ENCODE measurements at places on chromosomes 3 and 15.
A peak's percentile ranks its signal among the peaks of the same experiment; 100 is the strongest.

- no peak for DNase-seq
Measured at GRCh38 chr15:52252781-52253180, 42.8 kb downstream of the MYO5C start.

DNA sequence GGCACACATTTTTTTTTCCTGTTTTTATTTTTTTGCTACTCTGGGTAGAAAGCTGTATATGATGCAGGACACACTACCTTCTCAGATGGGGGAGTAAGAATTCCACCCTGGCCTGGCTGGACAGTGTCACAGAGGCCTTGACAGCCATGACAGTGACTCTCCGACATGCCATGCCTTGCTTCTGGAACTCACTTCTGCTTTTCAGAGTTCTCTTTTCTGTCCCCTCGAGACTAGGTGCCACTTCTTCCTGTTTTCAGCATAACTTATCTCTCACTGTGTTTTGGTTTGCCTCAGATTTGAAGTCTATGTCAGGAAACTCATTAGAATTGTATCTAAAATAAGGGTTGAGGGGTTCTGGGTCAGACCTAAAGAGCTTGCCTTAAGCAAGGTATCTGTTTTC lies 69.1 kb upstream of the SEC13 start:
- DNase-seq = no peak

GRCh38 chr3:113966172-113966571 lies 18.4 kb downstream of the ZDHHC23 start:
- DNase-seq = no peak

DNA sequence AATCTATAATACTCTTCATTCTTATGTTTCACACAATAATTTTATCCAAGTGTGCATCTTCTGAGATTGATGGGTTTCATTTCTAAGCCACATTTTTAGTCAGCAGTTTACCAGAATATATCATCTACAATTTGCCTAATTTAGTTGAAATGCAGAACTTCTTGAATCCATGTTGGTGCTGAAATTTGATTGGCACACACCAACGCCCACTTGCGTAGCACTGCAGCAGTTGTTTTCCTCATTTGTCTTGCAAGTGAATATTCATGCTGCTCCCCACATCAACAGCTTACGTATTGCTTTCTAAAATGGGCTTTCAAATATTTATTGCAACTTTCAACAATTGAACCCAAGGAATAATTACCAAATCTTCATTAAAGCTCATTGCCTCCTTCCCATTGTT lies 87.8 kb upstream of the CTDSPL start:
- DNase-seq = no peak

DNA sequence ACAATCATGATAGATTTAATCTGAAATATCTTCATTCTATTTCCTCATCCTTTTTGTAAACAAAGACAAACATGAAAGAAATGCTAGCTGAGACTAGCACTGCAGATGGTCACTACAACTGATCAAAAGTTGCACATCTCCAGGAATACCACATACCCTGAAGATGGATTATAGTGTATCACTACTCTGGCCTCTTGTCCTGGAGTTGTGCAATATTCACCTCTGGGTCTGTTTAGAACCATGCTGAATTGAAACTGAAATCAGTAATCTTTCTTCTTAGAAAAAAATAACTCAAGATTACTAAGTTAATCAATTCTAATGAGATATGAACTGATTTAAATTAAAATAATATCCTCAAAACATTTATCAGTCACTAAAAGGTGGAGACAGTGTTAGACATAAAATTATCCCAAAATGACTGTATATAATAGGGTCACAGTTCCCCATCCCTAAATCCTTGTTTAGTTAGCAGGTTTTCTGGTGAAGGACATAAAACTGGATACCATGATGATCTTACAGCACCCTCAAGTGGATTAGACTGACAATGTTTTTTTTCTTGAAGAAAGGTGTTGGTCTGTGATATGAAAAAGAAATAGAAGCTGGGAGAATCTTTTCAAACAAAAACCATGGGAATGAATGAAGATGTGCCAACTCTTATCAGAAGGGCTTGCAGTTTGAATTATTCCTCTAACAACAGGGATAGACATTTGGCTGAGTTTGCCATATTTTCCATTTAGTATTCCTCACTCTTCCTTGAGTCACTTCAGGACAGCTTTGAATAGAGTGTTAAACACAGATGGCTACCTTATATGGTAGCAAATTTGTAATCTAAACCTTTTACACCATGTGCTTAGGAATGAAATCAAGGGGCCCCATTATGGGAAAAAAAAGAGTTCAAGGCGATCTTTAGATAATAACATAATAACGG lies 7.1 kb upstream of the TTC14 start:
- no peak for DNase-seq

- peak; percentile 39 for DNase-seq
Measured at GRCh38 chr15:88605189-88606069, 15.7 kb upstream of the AEN start.

DNA sequence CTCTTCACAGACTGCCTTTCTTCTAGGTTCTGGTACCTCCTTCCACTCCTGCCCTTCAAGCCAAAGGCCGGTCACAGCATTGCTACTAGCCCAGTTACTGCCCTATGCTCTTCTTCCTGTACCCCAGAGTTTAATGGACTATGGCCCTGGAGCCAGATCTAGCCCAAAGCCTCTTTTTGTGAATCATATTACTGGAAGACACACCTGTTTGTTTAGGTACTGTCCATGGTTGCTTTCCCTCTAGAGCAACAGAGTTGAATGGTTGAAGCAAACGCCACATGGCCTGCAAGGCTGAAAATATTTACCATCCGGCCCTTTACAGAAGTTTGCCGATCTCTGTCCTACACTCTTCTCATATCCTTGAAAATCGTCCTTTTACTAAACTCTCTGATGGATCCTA lies 47.0 kb downstream of the PDZRN3 start:
- DNase-seq = no peak

GRCh38 chr15:62462268-62462667 lies 297.2 kb upstream of the C2CD4B start:
- DNase-seq = no peak

- DNase-seq = no peak
Measured at GRCh38 chr3:175608911-175609310, 749.8 kb downstream of the NAALADL2 start.

GRCh38 chr3:9503283-9503682 lies 50.3 kb downstream of the LHFPL4 start:
- peak; percentile 54 for DNase-seq

DNA sequence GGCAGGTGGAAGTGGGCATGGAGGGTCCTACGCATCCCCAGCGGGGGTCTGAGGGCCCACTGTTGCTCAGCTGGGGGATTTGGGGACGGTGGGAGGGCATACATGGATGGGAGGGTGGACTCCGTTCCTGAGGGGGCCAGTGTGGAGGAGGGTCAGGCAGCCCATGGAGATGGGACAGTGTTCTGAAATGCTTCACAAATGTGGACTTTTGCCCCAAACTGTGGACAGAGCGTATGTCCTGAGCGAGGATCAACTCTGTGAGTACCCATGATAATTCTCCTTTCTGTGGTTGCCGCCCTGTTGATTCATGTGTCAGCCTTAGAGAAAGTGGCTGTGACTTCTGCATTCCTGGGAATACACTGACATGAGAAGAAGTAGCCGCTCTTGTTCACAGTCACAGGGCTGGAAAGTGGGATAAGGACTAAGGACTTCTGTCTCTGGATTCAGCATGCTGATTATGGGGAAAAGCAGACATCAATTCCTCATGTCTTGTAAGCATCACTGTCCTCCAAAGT lies 33.4 kb downstream of the SMAD3 start:
- no peak for DNase-seq

GRCh38 chr15:79007066-79007465 lies 62.2 kb upstream of the CTSH start:
- no peak for DNase-seq

- DNase-seq = no peak
Measured at GRCh38 chr15:93452537-93453211, 363.7 kb upstream of the RGMA start.

- no peak for DNase-seq
Measured at GRCh38 chr3:157231071-157231470, 71.1 kb upstream of the CCNL1 start.

GRCh38 chr15:60703207-60703933 lies 224.4 kb upstream of the ICE2 start:
- DNase-seq = no peak

- DNase-seq = no peak
Measured at GRCh38 chr3:160097478-160097877, 108.8 kb downstream of the IL12A start.

DNA sequence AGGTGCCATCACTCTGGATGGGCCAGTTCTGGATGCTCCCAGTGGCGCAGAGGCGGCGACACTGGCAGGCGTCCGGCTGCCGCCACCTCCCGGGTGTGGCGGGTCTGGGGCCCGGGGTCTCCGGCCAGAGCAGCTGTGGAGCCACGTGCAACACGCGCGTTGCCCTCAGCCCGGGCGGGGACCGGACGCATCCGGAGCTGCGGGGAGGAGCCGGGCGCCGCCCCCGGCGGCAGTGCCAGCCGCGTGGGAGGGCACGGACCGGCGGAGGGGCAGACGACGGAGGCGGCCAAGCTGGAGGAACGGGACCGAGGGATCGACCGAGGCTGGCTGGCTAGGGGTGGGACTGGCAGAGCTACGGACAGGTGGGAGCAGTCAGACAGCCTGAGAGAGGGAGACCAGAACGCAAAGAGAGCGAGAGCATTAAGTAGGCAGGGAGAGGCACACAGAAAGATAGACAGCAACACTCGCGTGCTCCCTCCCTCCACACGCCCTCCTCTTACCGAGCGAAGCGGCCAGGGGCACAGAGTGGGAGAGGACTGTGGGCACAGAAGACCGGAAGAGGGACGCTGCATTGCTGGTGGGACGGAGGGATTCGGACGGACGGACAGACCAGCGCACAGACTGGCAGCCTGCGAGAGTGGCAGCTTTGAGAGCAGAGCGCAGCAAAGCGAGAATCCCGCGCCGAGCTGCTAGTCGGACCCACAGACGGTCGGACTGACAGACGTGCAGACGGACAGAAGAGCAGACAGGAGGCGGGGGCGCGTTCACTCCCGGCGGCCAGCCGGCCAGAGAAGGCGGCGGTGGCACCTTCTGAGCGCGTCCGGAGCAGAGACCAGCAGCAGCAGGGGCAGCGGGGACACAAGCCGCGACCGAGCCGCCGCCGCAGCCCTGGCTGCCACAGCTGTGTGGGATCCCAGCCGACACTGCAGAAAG lies at the start of gene ARPP21:
ARPP21 (plus strand) TSS at position 272 of the 933 bp plus-strand sequence. CDS start 42,227 bp downstream, outside the sequence.
- DNase-seq = no peak

DNA sequence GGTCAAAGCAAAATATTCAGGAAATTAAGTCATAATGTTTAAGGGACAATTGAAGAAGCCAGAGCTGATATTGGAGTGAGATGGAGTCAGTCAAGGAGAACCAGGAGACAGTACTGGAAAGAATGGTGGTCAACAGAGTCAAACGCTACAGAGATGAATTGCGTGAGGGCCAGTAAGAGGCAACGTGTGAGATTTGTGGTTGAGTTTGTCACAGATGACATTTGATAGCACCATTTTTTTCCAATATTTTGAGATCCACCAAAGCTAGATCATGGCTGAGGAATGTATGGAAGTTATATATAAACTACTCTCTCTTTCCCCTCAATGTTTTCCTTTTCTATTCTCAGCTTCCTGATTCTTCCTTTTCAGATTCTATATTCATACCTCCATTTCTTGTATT lies 375.1 kb upstream of the ROBO2 start:
- DNase-seq = no peak

DNA sequence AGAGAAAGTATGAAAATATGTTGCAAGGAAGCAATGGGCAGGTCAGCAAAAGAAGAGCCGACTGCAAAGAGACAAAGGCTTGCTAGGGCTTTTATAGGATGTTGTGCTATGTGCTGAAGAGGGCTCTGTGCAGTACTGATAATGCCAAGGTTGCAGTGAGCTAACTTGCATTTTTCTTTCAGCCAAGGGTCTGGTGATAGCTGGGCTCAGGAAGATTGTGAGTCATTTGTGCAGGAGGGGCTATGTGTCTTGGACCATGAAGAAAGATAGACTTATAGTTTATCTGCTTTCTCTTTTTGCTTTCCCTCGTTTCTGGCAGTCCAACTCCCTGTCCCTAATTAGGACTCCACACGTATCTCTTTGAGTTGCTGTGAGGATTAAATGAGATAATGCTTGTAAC lies 64.5 kb upstream of the LRIG1 start:
- no peak for DNase-seq

DNA sequence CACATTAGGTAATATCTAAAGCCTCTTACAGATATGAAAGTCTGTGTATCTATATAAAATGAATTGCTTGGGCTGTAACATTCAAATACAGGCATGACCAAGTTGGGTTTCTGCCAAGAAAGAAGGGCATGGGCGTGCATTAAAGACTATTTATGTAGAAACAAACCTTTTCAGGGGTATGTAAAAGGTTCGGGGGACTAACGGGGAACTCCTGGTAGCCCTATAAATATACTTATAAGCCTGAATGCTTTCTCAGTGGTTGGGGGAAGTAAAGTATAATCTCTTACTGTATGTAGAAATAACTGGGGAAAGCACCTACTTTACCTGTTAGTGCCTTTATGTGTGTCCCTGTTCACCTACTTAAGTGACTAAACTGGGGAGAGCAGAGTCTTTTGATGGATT lies 154.5 kb upstream of the TBL1XR1 start:
- no peak for DNase-seq

- DNase-seq = no peak
Measured at GRCh38 chr15:90560229-90560776, 30.6 kb downstream of the CRTC3 start.

DNA sequence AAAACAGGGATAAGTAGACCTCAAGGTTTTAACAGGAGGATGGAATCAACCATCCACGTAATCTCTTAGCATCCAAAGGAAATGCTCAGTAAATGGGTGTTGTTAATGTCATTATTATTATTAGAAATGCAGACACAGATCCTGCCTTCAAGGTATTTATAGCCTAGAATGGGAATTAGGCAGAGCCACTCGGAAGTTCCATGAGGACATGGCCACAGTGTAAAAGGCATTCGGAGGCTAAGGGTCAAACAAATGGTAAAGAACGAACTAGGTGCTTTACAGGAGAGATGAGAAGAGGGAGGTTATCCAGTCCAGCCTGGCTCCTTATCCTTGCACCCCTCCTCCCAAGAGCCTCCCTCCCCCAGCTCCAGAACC lies 65.0 kb downstream of the SRGAP3 start:
- DNase-seq = no peak

DNA sequence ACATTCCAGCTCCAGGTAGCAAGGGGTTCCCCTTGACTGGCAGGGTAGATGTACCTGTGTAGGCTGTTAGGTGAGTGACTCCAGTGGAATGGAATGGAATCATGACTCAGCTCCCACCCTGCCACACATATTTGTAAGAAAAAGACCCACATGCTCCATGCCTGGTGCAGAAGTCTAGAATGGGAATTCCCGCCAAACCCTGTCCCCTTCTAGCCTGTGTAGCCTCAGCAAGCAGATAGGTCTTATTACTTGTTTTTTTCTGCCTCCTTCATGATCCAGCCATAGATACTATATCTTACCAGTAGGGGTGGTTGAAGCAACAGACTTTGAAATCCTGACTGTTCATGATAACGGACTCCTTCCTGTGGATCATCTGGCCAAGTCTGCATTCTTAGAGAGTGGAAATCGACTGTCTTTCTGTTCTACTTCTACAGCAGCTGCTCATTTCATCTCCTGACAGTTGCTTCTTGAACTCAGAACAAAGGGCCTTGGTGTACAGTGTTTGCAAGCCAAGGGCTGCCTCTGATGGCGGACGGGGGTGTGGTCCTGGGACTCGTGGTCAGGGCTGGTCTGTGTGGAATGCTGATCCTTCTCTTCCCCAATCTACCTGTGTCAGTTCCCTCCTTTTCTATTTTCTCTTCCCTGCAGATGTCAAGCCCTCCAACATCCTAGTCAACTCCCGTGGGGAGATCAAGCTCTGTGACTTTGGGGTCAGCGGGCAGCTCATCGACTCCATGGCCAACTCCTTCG lies 16.3 kb downstream of the SNAPC5 start:
- DNase-seq = no peak

All from stimulated activated CD4-positive, alpha-beta T cell treated with anti-CD3 and anti-CD28 coated beads, Interleukin-1b, Interleukin-23, amount 100 ng/mL, for 1 hour (primary cell).